ENCODE measurements at places on chromosomes 1 and 21. TPM values are rescaled to one million over a fixed set of nuclear protein-coding genes. Genes with fewer than 3 reads are reported as not detected.
A peak's percentile ranks its signal among the peaks of the same experiment; 100 is the strongest.

DNA sequence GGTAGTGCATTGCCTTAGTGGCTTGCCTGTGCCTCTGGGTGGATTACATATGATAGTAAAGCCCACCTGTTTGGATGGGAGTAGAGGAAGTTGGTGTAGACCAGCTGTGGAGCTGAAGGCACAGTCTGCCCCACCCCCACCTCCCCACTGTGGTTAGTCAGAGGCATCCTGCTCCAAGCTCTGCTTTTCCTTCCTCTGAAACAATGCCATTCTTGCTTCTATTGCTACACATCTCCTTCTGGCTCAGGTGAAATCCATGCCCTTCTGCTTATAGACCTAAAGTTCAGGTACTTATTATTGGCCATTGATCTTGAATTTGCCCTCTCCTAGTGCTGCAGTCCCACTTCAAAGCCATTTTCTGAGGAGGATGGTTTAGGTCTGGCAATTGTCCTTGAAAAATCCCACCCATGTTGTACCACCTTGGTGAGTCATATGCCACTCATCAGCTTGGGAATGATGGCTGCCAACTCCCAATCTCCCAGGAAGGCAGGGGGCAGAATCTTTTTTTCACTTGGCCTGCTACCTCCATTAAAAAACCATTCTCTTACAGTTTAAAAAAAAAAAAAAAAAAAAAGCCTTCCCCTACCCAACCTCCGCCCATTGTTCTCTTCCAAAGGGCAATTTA is 6.7 kb upstream of the TXLNA start:
- H3K27ac ChIP-seq = peak overlapping the region; percentile 14
- no peak for DNase-seq
- no peaks in the 10 kb centered on the region for H3K27me3 ChIP-seq
- H3K4me3 ChIP-seq = no peak overlapping the region
- peaks cover 48% of the 10 kb centered on the region for H3K36me3 ChIP-seq

DNA sequence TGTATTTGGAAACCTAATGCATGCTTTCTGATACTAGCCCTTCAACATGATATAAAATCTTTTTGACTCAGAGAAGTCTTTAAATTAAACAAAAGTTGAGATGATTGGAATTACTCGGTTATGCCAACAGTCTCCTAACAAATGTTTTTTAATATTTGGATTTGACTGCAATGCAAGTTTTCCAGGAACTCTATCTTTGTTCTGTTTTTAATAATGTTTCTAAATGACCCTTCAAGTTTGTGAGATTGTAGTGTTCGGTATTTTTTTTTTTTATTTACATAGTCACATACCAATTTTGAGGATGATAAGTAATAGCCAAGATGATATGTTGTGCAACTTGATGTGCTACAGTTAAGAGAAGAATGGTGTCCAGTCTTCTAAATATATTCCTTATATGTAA is 258.0 kb downstream of the FMN2 start:
- no peak for DNase-seq
- H3K4me3 ChIP-seq = no peak overlapping the region
- H3K27ac ChIP-seq = no peak overlapping the region
- no peaks in the 10 kb centered on the region for H3K4me1 ChIP-seq

DNA sequence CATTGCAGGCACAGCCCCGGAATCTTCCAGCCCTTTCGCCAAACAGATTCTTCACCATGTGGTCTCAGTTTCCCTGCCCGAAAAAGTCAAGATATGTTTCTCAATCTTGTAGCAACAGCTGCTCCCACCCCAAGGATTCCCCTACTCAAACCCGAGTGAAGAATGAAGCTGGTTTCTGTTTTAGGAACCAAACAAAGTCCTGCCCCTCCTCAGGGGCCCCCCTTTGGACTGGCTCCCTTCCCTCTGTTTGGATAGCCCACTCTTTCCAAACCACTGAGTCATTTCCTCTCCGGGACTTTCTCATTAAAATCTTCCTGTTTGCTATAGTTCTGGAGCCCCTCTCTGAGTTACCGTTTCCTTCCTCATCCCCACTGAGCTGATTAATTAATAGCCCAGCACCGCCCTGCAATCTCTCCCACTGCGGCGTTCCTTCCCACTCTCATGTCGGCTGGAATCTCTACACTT is 100.9 kb downstream of the TSEN15 start:
- peaks cover 6% of the 10 kb centered on the region for H3K36me3 ChIP-seq
- peaks cover 18% of the 10 kb centered on the region for H3K27me3 ChIP-seq
- DNase-seq = no peak
- peak overlapping the region; percentile 10 for H3K4me3 ChIP-seq
- H3K27ac ChIP-seq = no peak overlapping the region

GRCh38 chr1:64535938-64536835 is 66.3 kb downstream of the CACHD1 start:
- peaks cover 2% of the 10 kb centered on the region for H3K27me3 ChIP-seq
- no peak for DNase-seq
- no peak overlapping the region for H3K27ac ChIP-seq
- H3K4me3 ChIP-seq = no peak overlapping the region

PTGFR gene
- total RNA-seq = not detected

DNA sequence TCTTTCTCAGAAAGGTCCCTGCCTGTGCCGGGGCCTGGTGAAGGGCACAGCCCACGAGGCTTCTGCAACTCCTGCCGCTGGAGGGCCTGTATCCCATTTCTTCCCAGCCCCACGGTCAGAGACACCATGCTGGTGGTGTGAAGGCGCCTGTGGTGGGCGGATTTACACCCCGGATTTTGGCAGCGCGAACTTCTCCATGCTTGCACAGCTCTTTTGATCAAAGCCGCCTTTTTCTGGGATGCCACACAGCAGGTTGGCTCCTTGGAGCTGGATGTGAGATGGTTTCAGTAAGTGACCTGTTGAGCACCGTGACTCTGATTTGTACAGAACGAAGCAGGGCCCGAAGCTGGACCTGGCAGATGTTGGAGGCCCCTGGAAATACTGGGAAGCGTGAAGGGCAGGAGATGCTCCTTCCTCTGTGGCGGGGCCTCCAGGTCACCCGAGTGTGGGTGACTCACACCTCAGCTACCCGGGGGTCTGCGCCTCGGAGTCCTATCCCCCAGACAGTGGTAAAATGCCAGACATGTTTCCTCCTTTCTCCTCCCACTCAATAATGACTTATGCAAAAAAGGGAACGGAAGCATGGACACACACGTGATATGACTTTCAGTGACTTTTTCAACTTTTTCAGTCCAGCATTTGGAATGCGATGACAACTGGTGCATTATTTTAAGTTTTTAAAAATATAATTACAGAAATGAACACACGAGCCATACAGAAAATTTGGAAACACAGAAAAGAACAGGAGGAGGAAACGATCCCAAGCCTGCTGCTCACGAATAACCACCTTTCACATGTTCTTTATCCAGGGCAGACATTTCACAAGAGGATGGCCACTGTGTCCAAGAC is 9.0 kb downstream of the UMODL1 start:
- no peak overlapping the region for H3K27ac ChIP-seq
- H3K27me3 ChIP-seq = no peaks in the 10 kb centered on the region
- H3K4me3 ChIP-seq = no peak overlapping the region
- DNase-seq = no peak

DNA sequence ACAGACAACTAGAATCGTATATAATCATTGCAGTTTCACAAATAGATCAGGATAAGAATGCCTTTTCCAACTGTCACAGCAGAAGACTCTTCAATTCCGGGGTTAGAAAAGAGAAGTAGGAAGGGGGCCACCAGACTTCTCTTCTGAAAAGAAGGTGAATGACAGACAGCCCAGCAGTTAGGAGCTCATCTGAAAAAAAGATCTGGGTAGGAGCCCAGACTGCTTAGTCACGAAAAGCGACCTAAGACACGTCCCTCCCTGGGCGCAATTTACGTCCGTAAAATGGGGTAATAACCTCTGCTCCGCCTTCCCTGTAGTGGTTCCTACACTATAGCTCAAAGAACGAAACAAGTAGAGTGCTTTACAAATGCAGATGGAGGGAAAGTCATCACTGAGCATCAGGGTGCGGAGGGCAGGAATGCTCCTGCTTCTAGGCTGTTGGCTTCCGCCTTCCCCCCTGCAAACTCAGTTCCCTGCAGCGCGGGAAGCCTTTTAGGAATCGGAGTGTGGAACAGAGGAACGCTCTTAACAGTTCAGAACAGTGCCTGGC is 582 bp downstream of the ORC1 start:
- DNase-seq = peak; percentile 74
- peak overlapping the region; percentile 100 for H3K27ac ChIP-seq
- H3K36me3 ChIP-seq = peaks cover 73% of the 10 kb centered on the region

- H3K4me1 ChIP-seq = no peaks in the 10 kb centered on the region
- H3K4me3 ChIP-seq = no peak overlapping the region
- peaks cover 11% of the 10 kb centered on the region for H3K36me3 ChIP-seq
- DNase-seq = no peak
- no peaks in the 10 kb centered on the region for H3K27me3 ChIP-seq
Observed at GRCh38 chr1:235809688-235810397, 56.9 kb downstream of the LYST start.

CD164L2 gene
- total RNA-seq = not detected

DNA sequence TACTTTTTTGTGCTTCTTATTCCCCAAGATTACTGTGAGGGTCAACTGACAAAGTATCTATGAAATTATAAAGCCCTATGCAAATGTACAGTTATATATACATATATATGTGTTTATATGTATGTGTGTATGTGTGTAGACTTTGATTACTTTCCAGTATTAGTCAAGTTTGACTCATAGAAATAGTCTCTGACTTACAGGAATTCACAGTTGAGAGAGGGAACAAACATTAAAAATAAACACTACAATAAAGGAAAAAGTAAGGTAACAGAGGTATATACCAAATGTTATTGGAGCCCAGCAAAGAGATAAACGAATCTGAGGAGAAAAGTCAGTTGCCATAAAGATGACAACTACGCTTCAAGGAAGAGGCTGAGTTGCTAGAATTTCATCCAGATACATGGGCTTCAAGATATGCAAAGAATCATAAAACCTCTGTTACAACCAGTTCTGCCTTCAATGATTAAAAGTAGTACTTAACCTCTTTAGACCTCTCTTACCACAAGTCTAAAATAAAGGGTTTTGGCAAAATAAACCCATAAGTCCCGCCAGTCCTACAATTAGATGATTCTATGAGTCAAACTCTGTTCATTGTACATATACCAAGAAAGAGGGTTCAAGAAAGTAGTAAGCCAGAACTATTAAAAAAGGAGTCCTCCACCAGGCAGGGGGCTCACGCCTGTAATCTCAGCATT is 7.2 kb downstream of the IFT25 start:
- no peaks in the 10 kb centered on the region for H3K27me3 ChIP-seq
- no peak for DNase-seq
- H3K4me3 ChIP-seq = no peak overlapping the region

- no peak for DNase-seq
- no peaks in the 10 kb centered on the region for H3K36me3 ChIP-seq
- no peak overlapping the region for H3K27ac ChIP-seq
Observed at GRCh38 chr1:65728504-65728903, 64.2 kb upstream of the PDE4B start.

GRCh38 chr1:1922956-1923833 is 4.1 kb upstream of the TMEM52 start:
- no peak overlapping the region for H3K4me3 ChIP-seq
- no peaks in the 10 kb centered on the region for H3K36me3 ChIP-seq
- no peaks in the 10 kb centered on the region for H3K27me3 ChIP-seq
- H3K4me1 ChIP-seq = peaks cover 4% of the 10 kb centered on the region

PFKL gene
- 218 TPM for total RNA-seq

GRCh38 chr1:21072721-21073120 is 104.0 kb downstream of the EIF4G3 start:
- no peak overlapping the region for H3K27ac ChIP-seq
- DNase-seq = no peak
- H3K4me1 ChIP-seq = peaks cover 17% of the 10 kb centered on the region

DNA sequence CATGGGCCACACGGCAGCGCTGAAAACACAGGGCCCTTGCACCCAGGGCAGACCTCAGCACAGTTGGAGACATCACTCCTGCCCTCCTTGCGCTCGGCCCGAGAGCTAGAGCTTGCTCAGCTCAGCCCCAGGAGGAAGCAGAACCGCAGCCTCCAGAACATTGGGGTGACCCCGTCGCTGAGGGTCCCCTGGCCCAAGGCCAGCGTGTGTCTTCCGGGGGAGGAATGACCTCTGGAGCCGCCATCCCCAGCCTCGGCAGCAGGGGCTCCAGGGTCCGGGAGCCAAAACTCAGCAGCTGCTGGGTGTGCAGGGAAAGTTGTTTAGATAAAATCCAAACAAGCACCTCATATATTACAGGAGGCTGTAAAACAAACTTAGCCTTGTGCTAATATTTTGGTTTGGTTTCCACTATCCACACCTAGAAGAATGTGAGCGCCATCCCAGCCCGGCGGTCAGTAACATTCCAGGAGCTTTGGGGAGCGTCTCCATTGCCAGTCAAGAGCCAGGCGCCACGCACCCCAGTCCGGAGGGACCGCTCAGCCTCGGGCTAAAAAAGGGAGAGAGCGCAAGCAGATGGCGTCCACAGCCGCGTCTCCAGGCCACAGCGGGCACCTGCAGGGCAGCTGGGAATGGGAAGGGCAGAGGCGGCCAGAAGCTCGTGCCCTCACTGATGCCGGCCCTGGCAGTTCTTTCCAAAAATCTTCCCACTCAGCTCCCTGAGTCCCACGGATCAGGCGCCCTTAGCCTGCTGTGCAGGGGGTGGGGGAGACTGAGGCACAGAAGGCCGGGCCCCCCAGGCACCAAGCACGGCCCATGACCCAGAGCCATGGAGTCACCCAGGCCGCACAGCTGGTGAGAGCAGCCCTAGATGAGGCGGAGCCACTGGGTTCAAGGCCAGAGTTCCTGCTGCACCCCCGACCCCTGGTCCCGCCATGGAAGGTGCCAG is 52.0 kb downstream of the SLX9 start:
- no peaks in the 10 kb centered on the region for H3K27me3 ChIP-seq
- H3K36me3 ChIP-seq = no peaks in the 10 kb centered on the region
- H3K4me3 ChIP-seq = no peak overlapping the region
- H3K27ac ChIP-seq = no peak overlapping the region
- DNase-seq = no peak

DNAJC28 gene
- 0.60 TPM for total RNA-seq

DNA sequence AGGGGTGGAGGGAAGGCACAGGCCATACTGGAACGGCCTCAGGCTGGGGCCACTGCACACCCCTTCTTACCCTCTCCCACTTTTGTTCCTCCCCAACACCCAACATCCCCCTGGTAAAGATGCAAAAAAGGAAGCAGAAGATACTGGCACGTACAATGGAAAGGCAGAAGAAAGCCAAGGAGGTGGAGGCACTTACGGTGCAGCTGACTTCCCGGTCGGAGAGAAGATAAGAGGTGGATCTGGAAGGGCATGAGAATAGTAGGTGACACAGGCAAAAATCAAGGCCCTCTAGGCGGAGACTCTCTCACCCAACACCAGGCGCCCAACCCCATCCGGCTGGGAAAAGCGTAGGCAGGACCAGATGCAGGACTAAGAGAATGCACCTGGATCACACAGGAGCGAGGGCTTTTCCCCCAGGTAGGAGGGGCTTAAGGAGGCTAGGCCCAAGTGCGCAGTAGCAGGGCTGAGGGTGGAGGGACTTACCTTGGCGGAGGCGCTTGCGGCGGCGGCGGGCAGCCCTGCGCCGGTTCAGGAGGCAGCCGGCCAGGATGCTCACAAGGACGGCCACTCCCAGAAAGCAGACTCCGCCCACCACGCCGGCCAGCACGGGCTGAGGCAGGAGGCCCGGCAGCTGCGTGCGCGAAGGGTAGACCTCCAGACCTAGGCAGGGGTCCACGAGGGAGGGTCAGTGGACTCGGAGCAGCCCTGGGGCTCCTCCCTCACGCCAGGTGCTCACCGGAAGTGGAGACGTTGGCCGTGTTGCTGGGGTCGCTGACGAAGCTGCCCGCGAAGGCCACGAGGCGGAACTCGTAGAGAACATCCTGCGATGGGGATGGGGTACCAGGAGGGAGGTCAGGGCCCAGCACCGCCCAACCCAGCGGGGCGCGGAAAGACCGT is 4.1 kb upstream of the TAGLN2 start:
- DNase-seq = no peak
- H3K36me3 ChIP-seq = peaks cover 4% of the 10 kb centered on the region
- H3K4me3 ChIP-seq = no peak overlapping the region
- H3K4me1 ChIP-seq = peaks cover 11% of the 10 kb centered on the region
- peaks cover 4% of the 10 kb centered on the region for H3K27me3 ChIP-seq
- H3K27ac ChIP-seq = no peak overlapping the region
